ENCODE measurements at places on chromosomes 11 and 22.

- DNase-seq: no peak
These were observed 788.0 kb downstream of the BRD1 start for GRCh38 chr22:49039625-49040024.

GRCh38 chr11:83583757-83584366 is 297.7 kb upstream of the CCDC90B start:
- no peak for DNase-seq

DNA sequence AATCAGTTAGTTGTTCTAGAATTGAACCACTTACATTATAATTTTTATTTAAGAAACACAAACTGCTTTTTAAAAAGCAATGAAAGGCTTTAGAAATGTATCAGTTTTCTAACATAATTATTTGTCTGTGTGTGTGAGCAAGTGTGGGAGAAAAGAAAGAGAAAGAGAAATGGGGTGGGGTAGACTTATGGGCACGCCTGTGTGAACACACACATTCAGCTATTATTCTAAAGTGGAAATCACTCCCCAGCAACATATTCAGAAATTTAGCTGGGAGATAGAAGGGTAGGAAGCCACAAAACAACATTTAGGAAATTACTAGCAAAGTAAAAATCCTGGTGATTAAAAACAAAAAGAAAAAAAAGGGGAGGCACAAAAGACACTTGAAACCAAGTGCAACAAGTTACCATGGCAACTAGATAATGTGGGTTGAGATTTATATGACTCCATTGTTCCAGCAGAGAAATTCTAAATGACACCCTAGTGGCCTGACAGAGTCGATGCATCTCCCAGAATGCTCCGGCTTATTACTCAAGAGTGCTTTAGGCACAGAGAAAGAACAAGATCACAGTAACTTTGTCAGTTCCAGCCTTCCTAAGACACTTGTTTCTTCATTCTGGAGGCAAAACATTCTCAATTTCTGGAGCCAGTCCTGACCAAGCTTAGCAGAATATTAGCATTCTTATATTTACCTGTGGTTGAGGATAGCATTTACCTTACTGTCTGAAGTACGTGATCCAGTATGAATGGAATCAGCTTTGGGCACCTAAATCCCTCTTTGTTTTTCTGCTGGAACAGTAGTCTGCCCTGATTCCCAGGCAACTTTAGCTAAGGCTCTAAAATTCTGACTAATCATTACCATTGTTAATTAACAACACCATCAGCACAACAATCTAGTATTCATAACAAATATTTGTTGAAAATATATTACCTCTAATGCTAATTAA is 444.4 kb downstream of the DLG2 start:
- no peak for DNase-seq

DNA sequence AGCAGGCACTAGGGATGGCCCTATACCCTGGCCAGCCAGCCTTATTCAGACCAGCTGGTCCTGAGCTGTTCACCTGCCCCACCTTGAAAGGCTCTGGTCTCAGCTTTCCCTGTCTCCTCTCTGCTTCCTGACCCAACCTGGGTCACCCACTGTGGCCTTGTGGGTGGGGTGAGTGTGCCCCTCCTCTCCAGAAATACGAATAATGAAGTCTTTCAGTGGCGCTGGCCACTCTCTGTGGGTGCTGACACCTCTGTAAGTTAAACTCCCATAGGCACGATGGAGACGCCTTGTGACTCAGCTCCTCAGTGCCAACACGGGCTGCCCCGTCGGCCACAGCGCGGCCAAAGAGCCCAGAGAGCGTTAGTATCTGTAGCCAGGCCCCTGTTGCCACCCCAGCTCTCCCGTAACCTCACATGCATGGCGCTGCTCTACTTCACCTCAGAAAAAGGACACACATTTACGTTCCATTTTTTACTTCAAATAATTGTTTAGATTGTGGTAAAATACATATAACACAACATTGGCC is 74.6 kb upstream of the SEPTIN5 start:
- DNase-seq: peak; percentile 22

- DNase-seq: no peak
These were observed 203.0 kb upstream of the SESN3 start for GRCh38 chr11:95434009-95434408.

GRCh38 chr11:63705526-63705925 is 24.2 kb downstream of the RTN3 start:
- DNase-seq: no peak

DNA sequence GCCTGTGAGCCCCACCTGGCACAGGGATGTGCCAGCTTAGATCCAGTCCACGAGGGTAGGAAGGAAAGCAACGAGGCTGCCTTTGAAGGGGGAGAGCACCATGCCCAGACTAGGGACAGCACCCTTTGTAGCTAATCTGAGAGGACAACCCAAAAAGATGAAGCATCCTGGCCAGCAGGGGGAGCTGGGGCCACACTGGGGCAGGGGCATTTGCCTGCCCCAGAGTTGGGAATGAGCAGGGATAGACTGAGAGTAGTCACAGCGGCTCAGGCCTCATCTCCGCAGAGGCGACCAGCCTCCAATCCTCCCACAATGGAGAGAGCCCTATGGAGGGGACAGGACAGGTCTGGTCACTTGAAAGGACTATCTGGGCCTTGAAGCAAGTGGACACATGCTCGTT is 16.4 kb downstream of the LMO1 start:
- peak; percentile 60 for DNase-seq

DNA sequence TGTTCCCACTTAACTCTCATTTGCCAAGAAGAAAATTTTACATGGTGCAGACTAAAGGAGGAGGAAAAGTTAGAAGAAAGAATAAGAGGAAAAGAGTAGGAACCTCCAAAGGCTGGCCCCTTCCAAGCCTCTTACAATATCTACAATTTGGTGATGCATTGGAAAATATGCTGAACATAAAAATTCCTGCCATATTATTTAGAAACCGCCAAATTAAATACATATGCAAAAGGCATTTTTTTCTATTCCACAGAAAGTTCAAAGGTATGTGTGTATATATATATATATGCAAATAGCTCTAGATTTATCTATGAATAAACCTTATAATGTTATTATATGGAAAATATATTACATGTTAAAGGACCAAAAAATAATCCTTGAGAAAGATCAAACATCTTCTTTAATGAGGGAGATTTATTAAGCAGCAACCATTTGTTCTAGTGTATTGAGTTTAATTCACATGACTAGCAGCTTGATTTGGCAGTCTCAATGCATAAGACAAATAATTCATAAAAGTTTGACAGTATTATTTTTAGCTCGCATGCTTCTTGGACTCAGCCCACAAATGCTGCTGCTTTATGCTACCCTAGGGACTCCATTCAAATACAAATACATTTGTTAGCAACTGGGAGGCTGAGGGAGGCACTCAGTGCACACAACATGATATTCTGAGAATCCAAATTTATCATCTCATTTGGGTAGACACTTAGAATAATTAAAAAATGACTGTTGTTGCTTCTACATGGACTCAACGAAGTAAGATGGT is 184.9 kb downstream of the SBF2 start:
- no peak for DNase-seq

GRCh38 chr22:38745676-38746460 is 9.9 kb downstream of the SUN2 start:
- DNase-seq: no peak

DNA sequence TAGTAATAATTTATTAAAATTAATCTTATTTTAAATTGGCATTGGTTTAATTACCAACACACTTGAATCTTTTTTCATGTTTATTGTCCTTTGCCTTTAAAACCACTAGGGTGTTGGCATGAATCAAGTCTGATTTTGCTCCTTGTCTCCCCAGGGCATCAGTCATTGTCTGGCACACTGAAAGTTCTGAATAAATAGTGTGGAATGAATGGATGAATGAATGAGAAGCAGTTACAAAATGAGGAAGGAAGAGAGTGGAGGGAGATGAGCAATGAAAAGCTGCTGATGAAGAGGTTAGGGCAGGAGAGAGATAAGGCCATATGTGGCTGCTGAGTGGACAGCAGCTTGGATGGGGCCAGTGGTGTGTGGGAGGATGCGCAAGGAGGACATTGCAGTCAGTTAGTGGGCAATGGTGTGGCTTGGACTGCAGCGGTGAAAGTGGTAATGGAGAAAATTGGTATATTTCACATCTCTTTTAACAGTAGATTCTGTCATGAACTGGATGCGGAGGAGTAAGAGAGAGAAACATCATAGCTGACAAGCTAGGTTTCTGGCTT is 132.0 kb downstream of the SPON1 start:
- DNase-seq: no peak

DNA sequence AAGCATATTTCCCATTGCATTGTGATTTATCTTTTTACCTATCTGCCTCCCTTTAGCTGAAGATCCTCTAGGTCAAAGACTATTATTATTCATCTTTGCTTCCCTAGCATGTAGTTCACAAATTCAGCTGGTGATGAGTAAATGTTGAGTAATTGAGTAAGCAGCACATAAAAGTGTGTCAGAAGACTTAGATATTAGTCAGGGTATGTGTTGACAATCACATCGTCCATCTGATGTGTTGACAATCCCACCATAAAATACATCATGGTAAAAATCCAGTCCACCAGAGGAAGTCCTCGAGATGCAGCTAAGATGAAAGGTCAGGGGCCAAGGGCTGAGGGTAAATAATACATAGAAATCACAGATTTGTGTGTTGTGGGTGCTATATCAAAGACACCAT is 22.9 kb upstream of the ABTB2 start:
- no peak for DNase-seq

- peak; percentile 94 for DNase-seq
These were observed 51.2 kb upstream of the EMID1 start for GRCh38 chr22:29154364-29155048.

- no peak for DNase-seq
These were observed 154.4 kb downstream of the SBF2 start for GRCh38 chr11:10139656-10140055.

GRCh38 chr11:116984589-116984988 is 113.6 kb downstream of the SIK3 start:
- DNase-seq: no peak

- peak; percentile 38 for DNase-seq
These were observed 4.0 kb upstream of the TRIM29 start for GRCh38 chr11:120141768-120142423.

DNA sequence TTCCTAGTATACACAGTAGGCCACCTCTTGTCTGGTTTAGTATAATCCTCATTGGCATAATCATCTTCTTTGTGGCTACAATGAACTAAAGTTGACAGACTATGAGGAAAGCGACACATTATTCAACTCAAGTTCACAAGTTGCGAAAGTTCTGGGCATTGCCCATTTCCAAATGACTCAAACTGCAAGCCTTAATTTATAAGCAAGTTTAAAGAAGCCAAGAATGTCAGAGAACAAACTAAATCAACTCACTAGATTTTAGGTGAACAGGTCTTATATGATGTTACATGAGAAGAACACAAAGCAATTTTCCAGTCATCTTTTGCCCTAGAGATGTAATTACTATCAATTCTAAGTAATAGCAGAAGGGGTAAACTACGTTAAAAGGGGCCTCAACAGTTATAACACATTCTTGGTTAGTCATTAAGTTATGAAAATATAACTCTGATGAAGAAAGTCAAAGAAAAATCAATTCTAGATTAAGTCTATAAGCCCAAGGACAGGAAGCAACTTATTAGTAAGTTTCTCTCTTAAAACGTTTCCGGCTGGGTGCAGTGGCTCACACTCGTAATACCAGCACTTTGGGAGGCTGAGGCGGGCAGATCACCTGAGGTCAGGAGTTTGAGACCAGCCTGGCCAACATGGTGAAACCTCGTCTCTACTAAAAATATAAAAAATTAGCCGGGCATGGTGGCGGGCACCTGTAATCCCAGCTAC is 21.5 kb downstream of the PICALM start:
- no peak for DNase-seq

- no peak for DNase-seq
These were observed 322.3 kb upstream of the B3GAT1 start for GRCh38 chr11:134734141-134734845.

DNA sequence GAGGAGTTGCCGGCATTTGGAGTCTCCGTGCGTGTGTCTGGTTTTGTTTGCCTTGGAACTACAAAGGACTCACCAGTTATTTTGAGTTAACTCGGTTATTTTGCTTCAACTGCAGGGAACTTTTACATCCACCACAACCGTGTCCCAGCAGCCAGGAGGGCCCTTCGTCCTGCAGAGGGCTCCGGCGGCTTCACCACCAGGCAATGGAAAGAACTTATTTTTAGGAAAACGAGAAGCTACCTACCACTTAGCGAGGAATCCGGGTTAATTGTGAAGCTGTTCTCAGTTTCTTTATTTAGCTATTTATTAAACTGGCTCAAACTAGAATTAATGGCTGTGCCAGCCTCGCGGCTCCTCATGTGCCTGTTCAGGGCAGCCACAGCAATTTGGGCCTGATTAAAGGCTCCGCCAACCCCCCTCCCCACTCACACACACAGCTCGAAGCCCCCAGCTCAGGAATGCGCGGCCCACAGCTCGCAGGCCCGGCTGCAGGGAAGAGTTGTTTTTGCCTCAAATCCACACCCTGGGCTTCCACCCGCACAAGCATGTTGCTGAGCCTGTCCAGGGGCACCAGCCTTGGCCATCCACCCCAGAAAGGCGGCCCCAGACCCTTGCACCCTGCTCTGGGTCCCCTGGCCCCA is 55.9 kb upstream of the FGF3 start:
- peak; percentile 18 for DNase-seq

- DNase-seq: no peak
These were observed 80.6 kb downstream of the GAB2 start for GRCh38 chr11:78336877-78337553.

- no peak for DNase-seq
These were observed 3.3 kb downstream of the REXO2 start for GRCh38 chr11:114442536-114442935.

DNA sequence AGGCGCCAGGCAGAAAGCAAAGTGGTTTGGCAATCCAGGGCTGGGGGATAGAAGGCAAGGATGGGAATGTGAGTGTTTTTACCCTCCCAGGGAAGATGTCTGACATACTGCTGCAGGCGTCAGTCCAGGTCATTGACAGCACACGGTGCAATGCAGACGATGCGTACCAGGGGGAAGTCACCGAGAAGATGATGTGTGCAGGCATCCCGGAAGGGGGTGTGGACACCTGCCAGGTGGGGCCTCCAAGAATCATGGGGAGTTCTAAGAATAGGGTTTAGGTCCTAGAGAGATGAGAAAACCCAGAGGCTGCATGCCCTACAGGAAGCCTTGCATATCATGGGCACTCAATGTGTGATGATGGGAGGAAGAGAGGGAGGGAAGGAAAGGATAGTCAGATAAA is 28.3 kb upstream of the SMIM35 start:
- DNase-seq: no peak

- DNase-seq: no peak
These were observed 71.4 kb upstream of the PITPNB start for GRCh38 chr22:27990451-27990840.

DNA sequence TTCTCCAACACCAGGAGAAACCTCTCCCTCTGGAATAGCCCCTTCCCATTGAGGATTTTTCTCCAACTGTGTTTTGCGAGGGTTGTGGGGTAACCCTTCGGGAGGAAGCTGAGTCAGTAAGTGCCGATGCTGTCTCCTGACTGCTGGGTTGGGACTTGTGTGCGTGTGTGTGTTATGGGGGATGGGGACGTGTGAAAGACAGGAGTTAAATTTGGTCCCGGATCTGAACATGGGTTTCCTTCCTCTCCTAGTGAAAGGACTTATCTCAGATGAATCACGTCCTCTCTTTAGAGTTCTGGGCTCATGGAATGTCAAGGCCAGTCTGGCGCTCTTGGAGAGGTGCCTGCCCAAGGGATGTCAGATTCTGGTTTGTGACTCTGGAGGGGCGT is 33.3 kb downstream of the KIAA1671 start:
- DNase-seq: no peak
